ENCODE measurements at places on chromosomes 13 and 19.

DNA sequence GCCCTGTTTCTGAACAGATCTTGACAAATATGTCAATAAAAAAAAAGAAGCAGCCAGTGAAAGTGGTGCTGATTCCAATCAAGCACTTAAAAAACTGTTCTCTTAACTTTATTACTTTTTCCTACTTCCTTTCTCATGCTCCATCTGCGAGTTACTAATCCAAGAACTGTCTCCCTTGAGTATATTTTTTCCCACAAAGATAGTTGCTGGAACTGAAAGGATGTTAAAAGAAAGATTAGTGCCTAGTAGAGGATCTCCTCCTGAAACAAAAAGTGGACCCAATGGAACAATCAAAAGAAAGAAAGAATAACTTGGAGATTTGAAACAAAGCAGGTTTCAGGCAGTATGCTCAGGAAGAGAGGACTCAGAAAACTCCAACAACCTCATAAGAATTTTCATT is 1034.8 kb downstream of the PCDH17 start:
- no peak for DNase-seq

DNA sequence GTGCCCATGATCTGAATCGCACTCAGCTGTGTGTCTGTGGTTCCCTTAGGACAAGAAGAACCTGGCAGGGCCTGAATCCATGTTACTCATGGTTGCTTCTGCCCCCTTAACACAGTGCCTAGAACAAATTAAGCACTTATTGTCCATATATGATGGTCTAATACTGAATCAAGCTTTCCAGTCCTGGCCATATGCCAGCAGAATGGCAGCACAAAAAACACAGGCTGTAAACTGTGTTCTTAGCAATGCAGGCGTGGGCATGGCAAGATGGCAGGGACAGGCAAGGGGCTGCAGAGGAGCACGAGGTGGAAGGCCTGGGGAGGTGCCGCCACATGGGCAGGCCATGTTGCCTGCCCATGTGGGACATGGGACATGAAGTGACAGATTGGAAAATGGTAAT is 68.2 kb downstream of the LATS2 start:
- DNase-seq: no peak

DNA sequence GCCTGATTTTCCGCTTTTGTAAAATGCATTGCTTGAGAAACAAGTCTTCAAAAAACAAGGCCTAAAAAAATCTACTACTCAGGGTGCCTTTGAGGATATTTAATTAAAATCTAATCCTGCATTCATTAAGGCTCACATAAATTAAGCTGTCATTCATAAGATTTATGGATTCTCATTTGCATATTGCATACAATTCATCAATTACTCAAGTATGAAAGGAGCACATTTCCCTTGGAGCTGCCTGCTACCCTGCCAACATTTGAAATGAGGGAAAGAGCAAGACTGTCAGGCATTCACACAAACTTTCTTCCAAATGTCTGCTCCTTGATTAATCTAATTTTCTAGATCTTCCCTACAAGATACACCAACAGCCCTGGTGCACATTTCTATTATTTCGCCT is 140.0 kb downstream of the DACH1 start:
- no peak for DNase-seq

- DNase-seq: peak; percentile 69
Measured at GRCh38 chr19:10105509-10106099, 558 bp upstream of the PPAN start.

GRCh38 chr19:13849991-13850909 is 26.7 kb upstream of the NANOS3 start:
- peak; percentile 83 for DNase-seq

DNA sequence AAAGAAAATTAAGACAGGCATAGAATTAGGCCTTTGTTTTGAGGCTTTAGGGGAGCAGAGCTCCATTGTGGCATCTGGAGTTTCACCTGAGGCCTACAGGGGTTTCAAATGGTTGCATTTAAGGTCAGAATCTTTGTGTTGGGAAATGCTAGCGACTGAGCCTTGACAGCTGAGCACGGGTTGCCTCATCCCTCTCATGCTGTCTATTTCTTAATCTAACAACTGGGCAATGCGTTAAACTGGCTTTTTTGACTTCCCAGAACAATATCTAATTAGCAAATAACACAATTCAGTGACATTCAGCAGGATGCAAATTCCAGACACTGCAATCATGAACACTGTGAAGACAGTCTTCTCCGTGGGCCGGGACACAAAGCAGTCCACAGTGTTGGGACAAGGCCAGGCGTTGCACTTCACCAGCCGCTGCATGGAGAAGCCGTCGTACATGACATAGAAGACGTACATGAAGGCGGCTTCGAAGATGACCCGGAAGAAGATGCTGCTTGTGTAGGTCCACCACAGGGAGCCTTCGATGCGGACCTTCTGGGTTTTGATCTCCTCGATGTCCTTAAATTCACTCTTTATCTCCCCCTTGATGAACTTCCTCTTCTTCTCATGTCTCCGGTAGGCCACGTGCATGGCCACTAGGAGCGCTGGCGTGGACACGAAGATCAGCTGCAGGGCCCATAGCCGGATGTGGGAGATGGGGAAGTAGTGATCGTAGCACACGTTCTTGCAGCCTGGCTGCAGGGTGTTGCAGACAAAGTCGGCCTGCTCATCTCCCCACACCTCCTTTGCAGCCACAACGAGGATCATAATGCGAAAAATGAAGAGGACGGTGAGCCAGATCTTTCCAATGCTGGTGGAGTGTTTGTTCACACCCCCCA is 3.8 kb downstream of the GJB2 start:
- no peak for DNase-seq

DNA sequence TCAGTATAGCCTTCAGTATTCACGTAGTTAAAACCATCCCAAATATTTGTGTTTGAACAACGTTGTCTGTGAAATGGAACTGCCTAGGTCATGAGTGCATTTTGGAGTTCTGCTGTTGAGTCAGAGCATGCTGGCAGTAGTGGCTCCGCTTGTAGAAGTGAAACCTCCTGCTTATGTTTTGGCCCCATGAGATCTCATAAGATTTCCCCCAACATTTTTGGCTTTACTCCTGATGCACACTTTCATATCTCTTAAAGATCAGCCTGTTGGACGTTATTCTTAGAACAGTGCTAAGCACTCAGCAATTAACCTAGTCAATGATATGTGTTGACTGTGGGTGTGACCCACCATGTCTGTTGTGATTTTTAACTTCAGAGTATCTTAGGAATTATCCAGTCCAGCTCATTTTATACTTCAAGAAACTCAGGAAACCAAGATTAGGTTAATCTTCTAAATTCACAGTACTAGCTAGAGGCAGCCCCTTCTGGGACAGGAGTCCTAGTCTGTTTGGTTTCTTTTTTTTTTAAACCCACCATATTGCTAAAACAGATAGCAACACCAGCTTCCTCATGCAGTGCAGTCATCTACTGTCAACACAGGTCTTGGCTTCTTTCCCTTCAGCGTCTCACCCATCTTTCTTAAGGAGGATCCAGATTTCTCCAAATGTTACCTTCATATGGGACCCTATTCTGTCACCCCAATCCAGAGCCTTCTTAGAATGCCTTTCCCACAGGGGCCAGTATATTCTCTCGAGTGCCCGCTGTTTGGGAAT is 26.2 kb downstream of the RAP2A start:
- no peak for DNase-seq

- DNase-seq: no peak
Measured at GRCh38 chr19:45216667-45217066, 28.5 kb downstream of the EXOC3L2 start.

DNA sequence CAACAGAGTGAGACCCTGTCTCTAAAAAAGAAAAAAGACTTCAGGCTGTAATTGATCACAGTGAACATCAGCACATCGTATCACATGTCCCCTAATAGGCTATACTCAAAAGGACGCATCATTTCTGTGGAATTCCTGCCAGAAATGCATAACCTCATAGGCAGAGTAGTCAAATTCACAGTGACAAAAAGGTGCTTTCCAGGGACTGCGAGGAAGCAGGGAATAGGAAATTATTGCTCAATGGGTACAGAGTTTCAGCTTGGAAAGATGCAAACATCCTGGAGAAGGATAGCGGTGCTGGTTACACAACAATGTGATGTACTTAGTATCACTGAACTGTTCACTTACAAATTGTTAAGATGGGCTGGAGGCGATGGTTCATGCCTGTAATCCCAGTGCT is 41.1 kb upstream of the MRI1 start:
- no peak for DNase-seq

DNA sequence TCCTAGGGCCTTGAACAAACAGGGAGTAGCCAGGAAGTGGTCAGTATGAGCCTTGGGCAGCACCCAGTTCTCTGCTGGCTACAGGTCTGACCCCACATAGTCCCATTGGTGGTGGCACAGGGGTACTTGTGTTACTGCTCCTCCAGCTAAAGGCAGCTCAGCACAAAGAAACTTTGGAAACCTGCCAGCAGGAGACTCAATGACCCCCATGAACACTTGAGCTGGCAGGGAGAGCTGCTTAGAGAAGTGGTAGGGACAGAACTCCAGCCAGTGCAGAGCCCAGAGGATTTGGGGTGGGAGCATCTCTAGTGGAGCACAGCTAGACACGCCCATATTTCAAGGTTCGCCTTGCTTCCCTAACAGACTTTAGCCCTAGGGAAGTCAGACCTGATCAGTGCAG is 10.4 kb upstream of the ZNF586 start:
- DNase-seq: no peak

DNA sequence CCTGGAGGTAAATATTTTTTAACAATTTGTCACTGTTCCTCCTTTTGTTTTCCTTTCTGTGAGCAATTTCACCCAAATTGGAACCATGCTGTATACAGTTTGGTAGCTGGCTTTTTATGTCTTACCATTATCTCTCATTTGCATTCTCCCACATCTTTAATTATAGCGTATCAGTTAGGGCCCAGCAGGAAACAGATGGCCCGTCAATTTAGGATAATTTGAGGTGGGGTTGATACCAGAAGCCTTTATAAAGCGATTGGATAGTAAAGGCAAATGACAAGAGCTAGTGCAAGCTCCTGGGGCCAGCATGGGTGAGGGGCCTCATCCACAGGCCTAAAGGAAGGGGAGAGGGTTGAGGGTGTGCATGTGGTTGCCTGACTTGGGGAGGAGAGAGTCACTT is 3.8 kb upstream of the IFNL4 start:
- DNase-seq: no peak

- DNase-seq: no peak
Measured at GRCh38 chr13:32525766-32526165, 12.8 kb downstream of the N4BP2L2 start.

- no peak for DNase-seq
Measured at GRCh38 chr19:50434525-50434924, 1.8 kb downstream of the MYBPC2 start.

DNA sequence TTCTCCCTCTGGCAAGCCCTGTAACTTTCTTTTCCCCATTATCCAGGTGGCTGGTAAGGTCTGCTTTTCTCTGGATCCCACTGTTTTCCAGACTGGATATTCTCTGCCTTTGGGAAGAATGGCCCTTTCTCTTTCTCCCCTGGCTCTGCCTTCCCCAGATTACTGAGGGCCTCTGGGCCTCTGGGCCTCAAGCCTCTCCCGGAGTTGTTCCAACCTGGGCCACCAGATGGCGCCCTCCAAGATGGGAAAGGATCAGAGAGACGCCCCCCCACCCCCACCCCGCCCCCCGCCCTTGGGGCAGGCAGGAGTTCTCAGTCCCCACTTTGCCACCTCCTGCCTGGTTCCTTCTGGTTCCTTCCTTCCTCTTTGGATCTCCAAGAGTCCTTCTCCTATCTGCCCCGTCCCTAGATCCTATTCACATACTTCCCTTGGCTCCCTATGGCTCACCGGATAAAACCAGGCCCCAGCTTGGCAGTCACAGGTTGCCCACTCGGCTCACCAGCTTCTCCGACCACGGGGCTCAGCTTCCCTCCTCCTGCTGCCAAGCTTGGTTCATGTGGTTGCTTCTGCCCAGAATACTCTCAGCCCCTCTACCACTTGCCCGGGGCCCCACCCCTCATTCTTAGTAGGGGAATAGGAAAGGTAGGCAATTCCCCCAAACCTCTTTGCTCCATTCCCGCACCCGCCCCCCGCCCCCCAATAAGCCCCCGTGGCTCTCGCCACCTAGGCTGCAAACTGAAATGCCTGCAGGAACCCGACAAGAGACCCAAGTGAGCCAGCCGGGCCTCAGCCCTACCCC is 13.1 kb downstream of the EPS8L1 start:
- peak; percentile 78 for DNase-seq

DNA sequence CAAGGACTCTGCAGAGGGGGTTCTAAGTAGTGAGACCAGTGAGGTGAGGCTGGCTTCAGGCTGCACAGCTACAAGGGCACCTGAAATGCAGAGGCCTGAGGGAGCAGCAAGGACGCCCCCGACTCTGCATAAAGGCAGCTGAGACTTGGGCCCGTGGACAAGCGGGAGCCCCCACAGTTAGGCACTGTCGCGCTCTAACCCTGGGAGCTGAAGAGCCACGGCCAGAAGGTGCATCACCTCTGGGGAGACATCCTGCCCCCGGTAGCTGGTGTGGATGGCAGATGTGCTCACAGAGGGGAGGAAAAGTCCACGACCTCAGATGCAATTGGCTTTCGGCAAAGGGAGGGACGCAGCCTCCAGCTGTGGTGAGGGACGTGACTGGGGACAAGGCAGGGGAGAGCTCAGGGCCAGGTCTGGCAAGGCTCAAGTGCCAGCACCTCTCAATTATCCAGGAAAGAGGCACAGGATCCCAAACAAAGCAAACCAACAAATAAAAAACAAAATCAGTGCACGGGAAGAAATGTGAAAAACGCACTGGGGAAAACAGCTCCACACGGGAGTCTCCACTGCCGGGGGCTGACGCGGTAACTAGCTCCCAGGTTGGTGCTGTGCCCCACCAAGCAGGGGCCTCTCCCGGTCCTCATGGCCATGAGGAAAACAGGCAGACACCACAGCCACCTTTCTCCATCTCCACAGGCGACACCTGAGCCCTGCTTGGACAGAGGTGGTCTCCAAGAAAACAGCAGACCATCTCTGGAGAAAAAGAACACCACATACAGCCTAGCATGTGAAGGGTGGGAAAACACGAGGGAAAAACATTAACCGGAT is 23.0 kb upstream of the PLPP2 start:
- DNase-seq: no peak

DNA sequence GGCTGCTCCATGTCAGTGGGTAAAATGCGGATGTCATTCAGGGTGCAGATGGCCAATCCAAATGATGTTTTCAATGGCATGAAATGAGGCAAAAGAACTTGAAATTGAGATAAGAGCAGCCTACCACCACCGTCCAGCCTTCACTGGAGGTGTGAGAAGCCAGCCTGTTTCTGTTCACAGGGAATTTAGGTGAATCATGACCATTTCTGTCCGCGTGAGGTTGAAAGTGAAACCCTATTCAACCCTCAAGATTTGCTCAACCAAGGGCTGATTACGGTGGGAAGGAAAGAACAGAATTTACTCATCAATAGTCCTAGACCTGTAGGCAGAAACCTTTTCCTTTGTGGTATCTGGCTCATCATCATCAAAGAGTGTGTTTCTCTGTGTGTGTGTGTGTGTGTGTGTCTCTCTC is 370.7 kb downstream of the COG6 start:
- DNase-seq: peak; percentile 44

- peak; percentile 66 for DNase-seq
Measured at GRCh38 chr13:45333977-45334922, 6.7 kb downstream of the TPT1 start.

GRCh38 chr13:43159026-43159461 is 135.7 kb downstream of the DNAJC15 start:
- no peak for DNase-seq

Measured in CD4-positive, alpha-beta T cell treated with Interleukin-10 for 1 hour (primary cell).